ENCODE measurements at places on chromosomes 11 and 22.

- peak; percentile 42 for DNase-seq
Measured at GRCh38 chr11:95088946-95089619, 563 bp upstream of the ENDOD1 start.

DNA sequence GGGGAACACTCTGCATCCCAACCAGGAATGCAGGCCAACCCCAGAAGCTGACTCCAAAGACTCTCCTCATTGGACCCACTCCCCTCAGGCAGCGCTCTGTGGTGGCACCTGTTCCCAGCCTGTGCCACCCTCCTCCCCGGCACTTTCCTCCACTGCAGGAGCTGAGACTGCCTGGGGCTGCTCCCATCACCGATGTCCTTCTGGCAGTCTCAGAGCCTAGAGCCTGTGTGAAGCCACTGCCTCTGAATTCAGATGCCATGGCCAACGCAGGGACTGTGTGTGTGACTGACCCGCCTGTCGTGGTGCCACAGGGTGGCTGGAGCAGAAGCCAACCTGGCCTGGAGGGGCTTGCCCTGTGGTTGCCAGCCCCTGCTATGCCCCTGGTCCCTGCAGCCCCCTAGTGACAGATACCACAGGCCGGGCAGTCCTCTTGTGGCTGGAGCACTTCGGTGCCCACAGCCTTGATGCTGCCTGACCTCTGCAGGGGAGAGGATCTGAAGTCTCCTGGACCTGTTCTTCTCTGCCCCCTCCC lies 43.2 kb downstream of the TBX1 start:
- DNase-seq: no peak

DNA sequence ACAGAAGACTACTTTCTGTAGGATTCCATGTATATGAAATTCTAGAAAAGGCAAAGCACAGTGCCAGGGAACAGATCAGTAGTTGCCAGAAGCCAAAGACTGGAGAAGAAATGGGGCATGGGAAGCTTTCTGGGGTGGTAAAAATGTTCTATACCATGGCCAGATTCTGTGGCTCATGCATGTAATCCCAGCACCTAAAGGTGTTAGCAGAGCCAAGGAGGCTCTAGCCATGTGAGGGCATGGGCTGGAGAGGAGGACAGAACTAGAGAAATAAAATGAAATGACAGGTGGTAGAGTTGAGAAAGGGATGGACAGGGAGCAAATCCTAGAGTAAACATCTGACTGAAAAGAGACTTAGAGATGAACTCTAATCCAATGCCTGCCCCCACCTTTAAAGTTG lies 26.9 kb upstream of the HMGXB4 start:
- no peak for DNase-seq

- no peak for DNase-seq
Measured at GRCh38 chr22:33757041-33757801, 163.1 kb downstream of the LARGE1 start.

- no peak for DNase-seq
Measured at GRCh38 chr11:13140873-13141655, 131.9 kb downstream of the RASSF10 start.

GRCh38 chr22:49887702-49888101 lies 30.5 kb downstream of the ALG12 start:
- DNase-seq: no peak

GRCh38 chr22:46502440-46503175 lies 34.8 kb downstream of the CELSR1 start:
- no peak for DNase-seq

DNA sequence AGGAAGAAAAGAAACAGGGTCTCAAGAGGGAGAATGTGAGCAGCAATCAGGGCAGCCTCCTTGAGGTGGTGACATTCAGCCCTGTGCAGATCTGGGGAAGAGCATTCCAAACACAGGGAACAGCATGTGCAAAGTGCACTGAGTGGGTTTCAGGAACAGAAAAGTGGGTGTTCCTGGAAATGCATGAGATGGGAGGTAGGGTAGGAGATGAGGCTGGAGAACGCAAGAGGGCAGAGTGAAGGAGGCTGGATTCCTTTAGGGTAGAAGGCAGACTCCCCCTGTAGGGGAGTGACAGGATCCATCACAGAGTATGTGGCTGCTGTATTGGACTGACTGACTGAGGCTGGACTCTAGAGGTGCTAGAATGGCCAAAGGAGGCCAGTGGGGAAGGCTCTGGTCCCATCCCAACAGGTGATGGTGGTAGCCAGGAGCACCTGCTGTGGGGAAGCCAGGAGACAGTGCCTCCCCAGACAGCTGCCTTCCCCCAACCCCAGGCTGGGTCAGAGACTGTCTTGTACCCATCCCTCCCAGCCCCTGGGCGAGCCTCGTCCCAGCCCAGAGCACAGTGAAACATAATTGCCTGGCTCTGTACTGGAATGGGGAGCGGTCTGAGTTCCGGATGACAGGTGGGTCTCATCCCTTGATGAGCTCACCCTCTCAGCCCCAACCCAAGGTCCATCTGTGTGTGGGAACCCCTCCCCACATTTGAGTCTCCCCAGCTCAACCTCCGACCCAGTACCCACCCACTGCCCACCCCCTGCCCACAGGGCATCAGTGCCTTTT lies 419.4 kb downstream of the MN1 start:
- no peak for DNase-seq

DNA sequence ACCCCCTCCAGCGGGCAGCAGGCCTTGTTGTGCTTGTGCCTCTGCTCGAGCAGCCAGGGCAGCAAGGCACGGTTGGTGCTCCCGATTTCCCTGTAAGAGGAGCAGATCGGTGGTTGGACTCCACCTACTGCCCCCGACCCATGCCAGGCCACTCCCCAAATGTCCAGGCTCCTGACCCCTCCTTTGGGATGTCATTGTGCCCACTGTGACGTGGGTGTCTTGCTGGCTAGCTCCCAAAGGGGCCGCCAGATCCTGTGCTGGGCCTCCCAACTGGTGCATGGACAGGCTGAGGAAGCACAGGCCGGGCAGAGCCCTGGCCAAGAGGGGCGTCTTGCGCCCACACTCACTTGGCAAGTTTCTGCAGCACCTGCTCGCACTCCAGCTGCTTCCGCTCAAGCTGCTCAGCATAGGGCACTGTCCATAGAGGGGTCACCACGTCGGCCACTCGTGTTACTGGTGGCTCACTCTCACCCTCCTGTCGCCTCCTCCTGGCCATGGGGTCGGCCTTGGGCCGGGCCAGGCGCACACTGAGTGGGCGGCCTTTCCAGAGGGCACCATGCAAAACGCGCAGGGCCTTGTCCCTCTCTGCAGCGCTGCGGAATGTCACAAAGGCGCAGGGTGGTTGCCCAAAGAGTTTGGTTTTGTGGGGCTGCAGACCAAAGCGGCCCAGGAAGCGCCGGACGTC lies at the start of gene RANBP1:
RANBP1 (plus strand) TSS at position 414 of the 685 bp plus-strand sequence; CDS start at position 495, 81 bp downstream.
- no peak for DNase-seq

GRCh38 chr22:41350087-41350486 lies 31.7 kb upstream of the TEF start:
- DNase-seq: no peak

DNA sequence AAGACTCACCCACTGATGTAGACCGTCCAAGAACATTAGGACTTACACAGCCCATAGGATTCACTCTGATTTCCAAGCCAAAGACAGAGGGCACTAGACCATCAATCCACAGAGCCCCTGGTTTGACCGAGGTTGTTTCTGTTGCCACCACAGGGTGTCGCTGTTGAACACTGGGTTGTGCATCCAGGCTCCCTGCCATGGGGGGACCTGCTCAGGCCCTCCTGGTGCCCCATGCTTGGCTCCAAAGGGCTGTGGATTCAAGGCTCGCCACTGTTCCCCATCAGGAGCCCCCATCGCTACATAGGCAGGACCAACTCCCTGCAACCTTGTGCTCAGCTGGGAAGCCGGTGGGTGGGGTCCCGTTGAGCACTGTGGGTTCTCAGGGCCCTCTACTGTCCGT lies 128.0 kb upstream of the ANO1 start:
- DNase-seq: no peak

GRCh38 chr11:67548555-67549110 lies 25.4 kb upstream of the CABP2 start:
- no peak for DNase-seq

All from CD4-positive, alpha-beta T cell treated with Interleukin-12 subunit alpha and Interleukin-12 subunit beta, for 1 hour (primary cell).